Activated T-cell treated with anti-CD3 and anti-CD28 coated beads for 1 hour (primary cell): ENCODE measurements at places on chromosomes 13 and 19.

DNA sequence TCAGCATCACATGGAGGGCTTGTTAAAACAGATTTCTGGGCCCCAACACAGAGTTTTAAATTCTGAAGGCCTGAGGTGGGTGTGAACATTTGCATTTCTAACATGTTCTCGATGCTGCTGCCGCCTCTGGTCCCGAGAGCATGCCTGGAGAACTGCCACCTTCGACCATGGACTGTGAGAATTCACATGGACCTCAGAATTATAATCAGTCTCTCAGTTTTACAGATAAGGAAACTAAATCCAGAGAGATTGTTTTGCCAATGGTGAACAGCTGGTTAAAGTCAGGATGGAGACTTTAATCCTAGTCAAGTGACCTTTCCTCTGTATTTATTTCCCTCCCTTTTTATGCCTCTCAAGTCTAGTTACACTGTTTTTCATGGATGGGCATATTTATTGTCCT, 14.7 kb downstream of the ALOX5AP start:
- DNase-seq: no peak

DNA sequence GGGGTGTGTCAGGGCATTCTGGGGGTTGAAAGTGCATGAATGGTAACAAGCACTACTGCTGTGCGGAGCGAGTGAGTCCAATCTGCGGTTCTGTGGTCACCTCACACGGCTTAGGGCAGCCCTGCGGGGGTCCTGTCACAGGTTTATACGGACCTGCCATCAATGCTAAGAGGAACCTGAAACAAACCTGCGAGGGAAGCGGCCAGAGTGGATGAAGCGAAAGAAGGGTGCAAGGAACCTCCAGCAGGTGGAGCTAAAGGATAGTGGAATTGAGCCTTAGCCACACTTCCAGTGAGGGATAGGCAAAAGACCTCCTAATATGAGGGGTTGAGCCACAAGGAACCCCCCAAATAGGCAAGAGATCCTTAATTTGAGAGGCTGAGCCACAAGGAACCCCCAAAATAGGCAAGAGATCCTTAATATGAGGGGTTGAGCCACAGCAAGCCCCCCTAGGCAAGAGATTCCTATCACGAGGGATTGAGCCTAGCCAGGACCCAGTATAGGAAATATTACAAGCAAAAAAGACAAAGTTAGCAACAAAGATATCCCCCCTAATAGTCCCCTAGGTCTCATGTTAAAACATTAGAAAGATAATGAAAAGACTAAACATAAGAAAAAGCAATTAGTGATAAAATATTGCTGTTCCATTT, 6.3 kb upstream of the ZNF69 start:
- peak; percentile 52 for DNase-seq

DNA sequence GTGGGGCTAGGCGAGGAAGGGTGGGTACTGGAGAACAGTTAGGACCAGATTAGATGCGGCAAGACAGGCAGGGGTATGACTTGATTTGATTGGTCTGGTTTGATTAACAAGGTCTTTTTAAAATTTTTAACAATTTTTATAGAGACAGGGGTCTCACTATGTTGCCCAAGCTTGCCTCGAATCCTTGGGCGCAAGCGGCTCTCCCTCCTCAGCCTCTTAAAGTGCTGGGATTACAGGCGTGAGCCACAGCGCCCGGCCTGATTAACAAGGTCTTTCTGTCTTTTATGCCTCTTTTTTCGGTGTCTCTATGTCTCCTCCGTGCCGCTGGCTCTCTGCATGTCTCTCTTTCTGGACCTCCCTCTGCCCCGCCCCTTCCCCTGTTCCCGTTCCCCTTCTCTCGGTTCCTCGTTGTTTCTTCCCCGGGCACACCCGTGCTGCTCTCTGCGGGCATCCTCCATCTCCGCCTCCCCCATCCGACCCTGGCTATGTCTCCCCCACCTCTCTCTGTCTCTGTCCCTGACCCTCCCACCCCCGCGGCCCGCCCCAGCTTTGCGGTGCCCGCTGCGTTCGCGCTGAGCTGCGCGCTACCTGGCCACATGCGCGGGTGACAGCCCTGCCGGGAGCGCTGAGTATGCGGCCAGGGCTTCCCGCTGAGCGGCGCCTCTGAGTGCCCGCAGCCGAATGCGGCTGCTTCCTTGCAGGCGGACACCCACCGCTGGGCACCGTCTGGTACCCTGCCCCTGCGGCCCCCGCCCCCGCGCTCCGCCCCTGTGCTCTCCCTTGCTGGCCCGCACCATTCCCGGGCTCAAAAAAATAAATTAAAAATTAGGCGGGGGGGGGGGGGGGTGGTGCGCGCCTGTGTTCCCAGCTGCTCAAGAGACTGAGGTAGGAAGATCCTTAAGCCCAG, 8.1 kb upstream of the SDHAF1 start:
- no peak for DNase-seq

GRCh38 chr19:43681821-43682220, 11.9 kb upstream of the PLAUR start:
- DNase-seq: no peak

- DNase-seq: no peak
These were observed 54.8 kb downstream of the GATAD2A start for GRCh38 chr19:19460258-19460731.

GRCh38 chr19:18503337-18503970, 18.4 kb downstream of the ELL start:
- no peak for DNase-seq

DNA sequence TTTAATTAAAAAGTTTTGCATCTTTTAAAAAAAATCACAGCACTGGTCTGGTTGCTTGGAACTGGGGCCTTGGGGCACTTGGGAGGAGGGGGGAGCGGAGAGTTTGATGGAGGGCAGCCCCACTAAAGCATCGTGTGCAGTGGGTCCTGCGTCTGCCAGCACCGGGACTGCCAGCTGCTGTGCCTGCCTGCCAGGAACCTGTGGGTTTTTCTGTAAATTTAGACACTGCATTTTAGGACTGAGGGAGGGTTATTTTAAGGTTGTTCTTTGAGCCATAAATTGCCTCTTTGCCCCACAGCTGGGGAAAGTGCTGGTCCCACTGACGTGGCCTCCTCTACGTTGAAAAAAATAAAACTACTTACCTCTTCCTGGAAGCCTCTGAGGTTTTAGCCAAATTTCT, 2.9 kb downstream of the KLF2 start:
- DNase-seq: no peak

DNA sequence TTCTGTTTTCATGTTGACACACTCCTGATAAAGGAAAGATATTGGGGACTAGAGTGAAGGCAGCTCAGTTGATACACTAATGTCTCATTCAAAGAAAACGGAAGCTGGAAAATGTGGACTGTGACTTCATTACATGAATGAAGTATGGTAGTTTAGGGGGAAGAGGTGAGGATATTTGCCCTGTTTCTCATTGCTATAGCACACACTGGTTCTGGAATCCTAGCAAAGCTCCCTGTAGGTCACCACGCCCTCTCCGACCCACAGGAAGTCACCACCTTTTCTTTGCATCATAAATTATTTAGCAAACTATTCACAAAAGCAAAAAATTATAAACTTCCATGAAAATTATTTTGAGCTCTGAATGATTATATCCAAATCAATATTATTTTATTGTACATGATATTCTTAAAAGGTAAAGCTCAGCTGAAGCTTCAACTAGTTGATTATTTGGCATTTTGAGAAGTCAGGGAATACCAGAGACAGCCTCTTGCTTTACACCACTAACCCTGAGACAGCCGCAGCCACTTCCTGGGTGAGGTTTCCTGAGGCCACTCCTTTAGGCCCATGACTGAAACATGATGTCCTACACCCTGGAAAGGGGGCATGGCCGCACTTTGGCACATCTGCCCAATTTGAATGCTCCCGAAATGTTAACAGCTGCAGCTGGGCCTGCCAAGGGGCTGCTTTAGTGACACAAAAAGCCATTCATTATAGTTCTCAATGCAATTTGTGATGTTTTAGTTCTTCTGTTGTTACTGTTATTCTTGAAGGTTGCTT, 50.0 kb upstream of the WDFY2 start:
- peak; percentile 4 for DNase-seq

GRCh38 chr19:46368116-46368515, 21.2 kb downstream of the PPP5C start:
- no peak for DNase-seq

- DNase-seq: no peak
These were observed 180.2 kb downstream of the RGCC start for GRCh38 chr13:41637586-41637985.

DNA sequence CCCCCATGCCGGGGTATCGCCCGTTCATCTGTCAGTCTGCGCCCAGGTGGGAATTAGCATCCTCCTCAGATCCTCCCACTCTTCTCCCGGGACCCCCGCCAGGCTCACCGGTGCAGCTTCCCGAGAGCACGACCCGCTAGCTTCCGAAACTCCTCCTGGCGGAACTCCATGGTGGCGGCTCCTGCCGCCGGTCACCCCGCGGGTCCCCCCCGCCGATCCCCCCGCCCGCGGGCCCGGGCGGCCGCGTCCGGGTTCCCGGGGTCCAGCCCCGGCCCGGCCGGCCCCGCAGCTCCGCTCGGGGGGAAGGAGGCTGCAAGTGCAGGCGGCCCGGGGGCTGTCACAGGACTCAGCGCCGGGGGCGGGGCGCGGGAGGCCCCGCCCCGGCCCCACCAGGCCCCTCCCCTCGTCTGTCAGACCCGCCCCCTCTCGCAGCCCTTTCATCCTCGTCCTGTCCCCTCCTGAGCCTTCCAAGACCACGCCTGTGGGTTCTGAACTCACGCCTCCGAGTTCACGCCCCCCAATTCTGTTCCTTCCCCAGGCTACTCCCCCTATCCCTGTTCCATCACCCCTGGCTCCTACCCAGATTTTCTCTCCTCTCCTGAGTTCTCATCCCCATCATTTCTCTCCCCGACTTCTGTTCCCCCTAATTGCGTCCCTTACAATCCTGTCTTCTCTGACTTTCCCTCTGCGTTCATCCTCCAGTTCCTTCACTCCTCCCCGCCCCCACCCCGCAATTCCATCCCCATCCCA, at the start of gene SLC17A7:
SLC17A7 (minus strand) TSS at position 318 of the 750 bp plus-strand sequence; CDS start at position 170, 148 bp downstream.
- DNase-seq: no peak

- DNase-seq: peak; percentile 11
These were observed 29.4 kb upstream of the PTPRS start for GRCh38 chr19:5369962-5370367.

DNA sequence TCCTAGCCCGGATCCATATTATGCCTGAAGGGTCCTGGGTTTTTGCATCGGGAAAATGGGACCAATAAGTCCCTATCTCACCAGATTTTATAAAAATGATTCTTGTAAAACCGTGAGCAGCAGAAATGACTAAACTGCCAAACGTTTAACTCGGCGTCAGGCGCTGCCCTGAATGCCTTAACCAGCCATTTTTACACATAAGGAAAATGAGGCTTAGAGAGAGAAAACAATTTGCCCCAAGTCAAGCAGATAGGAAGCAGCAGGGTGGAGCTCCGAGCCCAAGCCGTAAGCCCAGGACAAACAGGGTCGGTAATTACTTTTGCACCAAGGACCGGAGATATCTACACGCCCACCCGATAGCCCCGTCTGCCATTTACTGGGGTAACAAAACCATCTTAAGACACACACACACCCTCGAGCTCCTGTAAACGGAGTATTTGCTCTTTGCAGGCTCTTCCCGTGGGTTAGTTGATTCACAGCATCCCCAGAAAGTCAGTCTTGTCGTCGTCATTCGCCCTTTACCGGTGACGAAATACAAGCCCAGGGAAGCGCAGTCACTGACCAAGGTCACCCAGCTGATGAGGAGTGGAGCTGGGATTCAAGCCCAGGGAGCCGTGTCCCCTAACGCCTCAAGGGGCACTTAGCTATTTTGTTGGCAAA, 16.0 kb upstream of the MRI1 start:
- DNase-seq: no peak

DNA sequence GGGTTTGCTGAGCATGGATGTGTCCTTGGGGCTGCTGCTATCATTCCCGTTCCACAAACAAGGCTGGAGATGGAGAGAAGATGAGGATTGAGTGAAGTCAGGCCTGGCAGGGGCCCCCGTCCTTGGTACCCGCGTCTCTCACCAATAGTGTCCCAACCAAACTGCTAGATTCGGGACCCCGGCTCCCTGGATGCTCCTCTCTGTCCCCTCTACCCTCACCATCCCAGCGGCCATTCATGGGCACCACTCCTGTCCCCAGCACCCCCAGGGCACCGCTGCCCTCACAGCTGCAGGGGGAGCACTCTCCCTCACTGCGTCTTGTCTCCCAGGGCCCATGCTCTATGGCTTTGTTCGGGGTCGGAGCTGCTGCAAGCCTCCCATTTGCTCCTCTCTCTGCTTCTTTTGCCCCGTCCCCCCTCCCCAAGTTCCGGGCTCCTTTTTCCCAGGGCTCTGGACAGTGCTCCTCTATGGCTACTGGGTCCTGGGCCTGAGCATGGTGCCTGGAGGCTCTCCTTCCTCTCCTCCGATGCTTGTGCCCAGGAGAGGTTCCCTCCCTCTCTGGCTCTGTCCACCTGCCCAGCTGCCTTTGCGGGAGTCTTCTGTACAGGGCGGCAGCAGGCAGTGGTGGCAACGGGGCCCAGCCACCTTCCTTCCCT, 219.5 kb downstream of the TEX29 start:
- no peak for DNase-seq

GRCh38 chr13:48233889-48234488, 983 bp downstream of the ITM2B start:
- no peak for DNase-seq

GRCh38 chr13:85137516-85137915, 661.7 kb downstream of the SLITRK6 start:
- DNase-seq: no peak

GRCh38 chr19:17560205-17560595, 4.8 kb downstream of the COLGALT1 start:
- DNase-seq: no peak

DNA sequence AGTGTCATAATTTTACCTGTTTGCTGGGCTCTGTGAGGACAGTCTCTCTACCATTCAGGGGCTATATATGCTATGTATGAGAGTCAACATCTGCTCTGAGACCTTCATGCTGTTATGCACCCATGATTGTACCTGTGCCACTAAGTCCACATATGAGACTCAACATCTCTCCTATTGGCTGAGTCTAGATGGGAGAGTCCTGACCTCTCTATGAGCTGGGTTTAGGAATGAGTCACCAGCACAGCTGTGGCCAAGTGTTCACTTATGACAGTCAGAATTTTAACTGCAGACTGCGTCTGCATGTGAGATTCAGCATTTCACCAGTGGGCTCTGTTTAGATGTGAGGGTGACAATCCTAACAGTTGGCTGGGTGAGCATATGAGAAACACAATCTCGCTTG, 49.5 kb downstream of the ZNF729 start:
- no peak for DNase-seq

- no peak for DNase-seq
These were observed 70.3 kb downstream of the DHRS12 start for GRCh38 chr13:51733374-51734298.

DNA sequence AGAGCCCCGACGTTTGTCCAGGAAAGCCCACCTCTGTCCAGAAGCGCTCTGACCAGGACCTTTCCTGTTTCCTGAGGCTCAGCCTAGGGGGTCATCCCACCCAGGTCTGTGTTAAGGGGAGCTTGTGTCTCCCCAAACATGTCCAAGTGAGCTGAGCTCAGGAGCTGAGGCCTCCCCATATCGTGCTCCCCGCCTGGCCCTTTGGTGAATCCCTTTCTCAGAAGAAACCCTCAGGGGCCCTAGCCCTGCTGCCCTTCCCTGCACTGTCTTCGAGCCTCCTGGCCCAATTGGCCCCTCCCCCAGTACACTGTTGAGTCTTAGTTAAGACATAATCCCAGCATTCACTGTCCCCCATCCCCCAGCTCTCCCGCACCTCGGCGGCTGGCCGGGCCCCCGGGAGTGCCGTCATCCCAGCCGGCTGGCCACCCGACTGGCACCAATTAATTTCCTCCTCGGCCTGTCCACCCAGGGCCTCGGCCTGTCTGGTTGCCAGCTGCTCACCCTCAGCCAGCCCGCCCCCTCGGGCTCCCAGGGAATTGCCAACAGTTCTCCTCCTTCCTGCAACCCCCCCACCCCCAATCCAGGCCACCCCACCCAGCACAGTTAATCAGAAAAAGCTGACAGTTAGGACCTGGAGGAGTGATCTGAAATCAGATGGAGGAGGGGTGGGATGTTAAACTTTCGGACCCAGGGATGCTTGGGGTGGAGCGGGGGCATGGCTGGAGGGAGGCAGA, 13.6 kb downstream of the IER2 start:
- peak; percentile 31 for DNase-seq
